ENCODE measurements at places on chromosomes 6 and 20.

DNA sequence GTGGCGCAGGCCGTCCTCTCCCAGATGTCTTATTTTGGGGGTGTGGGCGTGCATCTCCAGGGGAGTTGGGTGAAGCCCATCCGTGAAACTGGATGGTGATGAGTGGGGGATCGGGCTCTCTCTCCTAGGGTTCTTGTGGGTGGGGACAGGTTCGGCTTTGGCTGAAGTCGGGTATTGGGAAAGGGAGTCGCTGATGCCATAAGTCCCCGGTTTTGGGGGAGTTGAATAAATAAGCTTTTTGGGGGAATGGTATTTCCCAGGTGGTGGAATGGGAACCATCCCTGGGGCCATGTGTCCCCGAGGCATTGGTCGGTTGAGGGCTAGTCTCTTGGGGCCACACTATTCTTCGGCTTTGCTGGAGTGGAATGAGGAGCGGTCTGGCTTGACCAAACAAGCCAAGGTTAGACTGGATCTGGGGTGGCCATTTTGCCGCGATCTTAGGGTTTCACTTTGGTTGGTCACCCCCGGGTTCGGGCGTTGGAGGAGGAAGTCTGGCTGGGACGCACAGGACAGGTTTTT lies 481 bp downstream of the ZNF133 start:
- DNase-seq = no peak

- no peak for DNase-seq
Observed at GRCh38 chr20:36591854-36592641, 13.5 kb upstream of the RAB5IF start.

GRCh38 chr6:161630674-161631073 lies 356.8 kb upstream of the AGPAT4 start:
- no peak for DNase-seq

GRCh38 chr6:132972254-132972653 lies 157.9 kb downstream of the RPS12 start:
- DNase-seq = no peak

DNA sequence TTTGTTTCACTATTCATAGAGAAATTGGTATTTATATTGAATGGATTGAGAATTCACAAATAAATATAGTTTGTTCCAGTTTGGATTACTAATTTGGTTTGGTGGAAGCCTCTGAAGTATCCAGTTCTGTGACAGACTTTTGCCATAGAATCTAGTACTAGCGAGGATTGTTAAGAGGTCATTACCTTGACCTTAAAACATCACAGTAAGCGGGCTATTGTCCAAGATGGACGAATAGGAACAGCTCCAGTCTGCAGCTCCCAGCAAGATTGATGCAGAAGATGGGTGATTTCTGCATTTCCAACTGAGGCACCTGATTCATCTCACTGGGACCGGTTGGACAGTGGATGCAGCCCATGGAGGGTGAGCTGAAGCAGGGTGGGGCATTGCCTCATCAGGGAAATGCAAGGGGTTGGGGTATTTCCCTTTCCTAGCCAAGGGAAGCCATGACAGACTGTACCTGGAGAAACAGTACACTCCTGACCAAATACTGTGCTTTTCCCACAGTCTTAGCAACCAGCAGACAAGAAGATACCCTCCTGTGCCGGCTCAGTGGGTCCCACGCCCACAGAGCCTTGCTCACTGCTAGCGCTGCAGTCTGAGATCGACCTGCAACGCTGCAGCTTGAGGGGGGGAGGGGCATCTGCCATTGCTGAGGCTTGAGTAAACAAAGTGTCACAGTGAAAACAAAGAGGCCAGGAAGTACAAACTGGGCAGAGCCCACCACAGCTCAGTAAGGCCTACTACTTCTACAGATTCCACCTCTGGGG lies 66.4 kb upstream of the NEDD9 start:
- DNase-seq = no peak

DNA sequence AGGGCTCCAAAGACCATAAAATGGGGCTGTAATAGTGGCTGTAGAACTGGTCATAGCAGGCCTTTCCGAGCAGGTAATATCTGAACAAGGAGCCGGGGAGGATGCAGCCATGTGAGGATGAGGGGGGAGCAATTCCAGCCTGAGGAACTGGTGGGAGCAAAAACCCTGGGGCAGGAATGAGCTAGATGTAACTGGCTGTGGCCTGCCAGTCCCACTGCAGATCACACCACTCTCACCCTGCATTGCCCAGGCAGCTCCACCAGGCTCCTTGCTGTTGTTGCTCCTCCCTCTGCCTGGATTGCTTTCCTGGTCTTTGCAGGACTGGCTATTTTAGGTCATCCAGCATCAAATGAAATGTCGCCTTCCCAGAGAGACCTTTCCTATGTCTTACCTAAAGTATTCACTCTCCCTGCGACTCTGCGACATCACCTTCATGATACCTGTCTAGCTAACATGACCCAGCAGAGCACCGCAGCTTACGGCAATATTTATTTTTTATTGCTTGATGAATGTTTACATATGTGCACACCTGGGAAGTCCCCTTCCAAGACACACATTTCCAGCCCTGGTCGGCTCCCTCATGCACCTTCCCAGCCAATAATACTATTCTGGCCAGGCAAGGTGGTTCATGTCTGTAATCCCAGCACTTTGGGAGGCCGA lies 2.4 kb upstream of the ZFP64 start:
- DNase-seq = no peak

DNA sequence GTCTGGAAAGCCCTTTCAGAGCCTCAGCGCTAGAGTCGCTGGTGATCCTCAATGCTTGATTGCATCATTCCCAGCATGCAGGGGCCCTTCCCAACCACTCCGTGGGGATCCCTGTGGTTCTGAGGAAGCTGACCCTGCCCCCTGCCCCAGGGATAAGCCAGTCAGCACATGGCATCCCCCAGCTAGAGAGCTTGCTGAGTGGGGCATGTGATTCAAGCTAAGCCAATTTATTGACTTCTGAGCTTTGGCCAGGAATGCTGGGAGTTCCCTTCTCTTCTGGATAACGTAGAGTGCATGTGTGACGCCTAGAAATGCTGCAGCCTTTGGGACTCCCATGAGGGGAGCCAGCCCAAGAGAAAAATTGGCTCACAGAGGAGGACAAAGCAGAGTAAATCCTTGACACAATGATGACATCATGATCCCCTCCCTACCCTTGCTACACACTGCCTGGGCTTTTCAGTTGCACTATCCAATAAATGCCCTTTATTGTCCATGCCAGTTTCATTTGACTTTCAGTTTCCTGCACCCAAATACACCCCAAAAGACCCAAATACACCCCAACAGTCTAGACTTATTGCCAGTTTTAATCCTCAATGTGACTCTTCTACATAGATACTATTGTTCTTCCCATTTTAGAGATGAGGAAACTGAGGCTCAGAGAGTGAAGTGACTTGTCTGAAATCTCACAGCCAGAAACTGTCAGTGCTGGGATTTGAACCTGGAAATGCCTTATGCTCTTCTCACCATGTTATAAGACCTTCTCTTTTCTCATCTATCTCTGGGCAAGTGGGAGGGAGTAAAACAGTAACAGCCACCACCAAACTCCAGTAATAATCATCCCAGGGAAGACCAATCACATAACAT lies 34.3 kb downstream of the KCNB1 start:
- peak; percentile 58 for DNase-seq

DNA sequence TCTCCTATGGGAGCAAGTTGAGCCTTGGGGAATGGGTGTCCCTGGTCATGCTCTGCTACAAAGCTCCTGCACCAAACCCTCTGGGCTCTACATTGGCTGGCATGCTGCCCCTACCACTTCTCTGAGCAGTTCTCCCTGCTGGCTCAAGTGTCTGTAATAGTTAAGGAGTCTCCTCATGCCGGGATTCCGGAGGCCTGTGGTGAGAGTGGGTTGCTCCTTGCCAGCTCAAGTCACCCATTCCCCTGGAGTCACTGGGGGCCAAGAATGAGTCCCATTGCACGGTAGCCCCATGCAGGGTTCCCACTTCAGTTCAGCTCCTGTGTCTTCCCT lies 173.9 kb downstream of the PRDM13 start:
- no peak for DNase-seq

- DNase-seq = no peak
Observed at GRCh38 chr6:7127680-7128079, 19.9 kb downstream of the RREB1 start.

GRCh38 chr20:37207171-37207570 lies 27.8 kb upstream of the MROH8 start:
- peak; percentile 51 for DNase-seq

- no peak for DNase-seq
Observed at GRCh38 chr6:123042401-123042800, 46.4 kb downstream of the CLVS2 start.

DNA sequence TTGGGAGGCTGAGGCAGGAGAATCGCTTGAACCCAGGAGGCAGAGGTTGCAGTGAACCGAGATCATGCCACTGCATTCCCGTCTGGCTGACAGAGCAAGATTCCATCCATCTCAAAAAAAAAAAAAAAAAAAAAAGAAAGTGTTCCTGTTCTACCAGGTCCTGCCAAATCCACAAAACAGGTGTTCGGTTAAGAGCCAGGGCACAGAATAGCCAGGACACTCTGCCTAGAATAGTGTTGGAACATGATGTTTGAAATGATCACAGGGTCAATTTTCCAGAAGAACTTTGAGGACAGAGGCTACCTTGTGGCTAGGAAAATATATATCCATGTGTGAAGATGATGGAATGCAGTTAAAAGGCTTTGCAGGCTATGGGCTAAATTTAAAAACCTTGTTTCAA lies 63.6 kb upstream of the TRAF3IP2 start:
- no peak for DNase-seq

DNA sequence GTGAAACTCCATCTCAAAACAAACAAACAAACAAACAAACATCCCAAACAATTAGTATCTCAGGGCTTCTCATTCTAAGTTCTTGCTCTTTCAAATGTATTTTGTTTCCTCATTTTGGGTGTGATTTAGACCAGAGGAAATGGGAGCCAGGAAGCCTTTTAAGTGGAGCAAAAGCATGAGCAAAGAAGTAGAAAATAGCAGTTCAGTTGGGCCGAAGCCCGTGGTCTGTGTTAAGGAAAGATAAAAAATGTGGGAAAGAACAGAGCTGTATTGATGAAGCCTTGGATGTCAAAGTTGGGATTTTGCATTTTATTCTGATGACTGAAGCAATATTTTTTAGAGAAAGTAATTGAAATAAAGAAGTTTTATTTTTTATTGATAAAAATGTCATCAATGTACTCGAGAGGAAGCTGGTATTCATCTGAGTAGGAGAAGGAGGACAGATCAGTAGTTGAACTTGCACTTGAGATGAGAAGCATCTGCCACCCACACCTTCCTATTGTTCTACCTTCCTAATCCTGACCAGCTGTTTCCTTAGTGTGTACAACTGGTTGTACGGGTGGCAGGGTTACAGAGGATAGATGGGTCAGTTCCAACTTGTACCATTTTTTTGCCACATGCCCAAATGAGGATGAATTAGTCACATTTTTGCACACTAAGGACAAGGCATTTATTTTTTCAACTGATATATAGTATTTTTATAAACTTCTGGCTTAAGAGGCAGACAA lies 56.1 kb downstream of the KIAA0408 start:
- DNase-seq = no peak

GRCh38 chr6:147203311-147204059 lies 732 bp upstream of the STXBP5 start:
- DNase-seq = peak; percentile 61

DNA sequence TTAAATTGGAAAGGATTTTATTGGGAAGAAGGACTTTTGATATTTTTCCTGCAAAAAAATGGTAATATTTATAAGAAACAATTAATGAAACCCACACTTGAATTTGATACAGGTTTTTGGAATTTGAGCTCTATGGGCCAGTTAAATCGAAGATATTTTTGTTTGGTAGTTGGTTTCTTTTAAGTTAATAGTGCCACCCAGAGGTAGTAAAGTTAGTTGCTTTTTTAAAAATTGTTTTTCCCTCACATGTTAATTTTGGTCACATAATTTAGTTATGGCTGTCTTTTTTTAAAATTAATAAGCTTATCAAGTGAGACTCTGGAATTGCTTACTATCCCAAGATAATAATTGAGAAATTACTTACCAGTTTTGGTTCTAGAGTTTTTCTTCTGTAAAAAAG lies 7.1 kb downstream of the PRIM2 start:
- DNase-seq = no peak

DNA sequence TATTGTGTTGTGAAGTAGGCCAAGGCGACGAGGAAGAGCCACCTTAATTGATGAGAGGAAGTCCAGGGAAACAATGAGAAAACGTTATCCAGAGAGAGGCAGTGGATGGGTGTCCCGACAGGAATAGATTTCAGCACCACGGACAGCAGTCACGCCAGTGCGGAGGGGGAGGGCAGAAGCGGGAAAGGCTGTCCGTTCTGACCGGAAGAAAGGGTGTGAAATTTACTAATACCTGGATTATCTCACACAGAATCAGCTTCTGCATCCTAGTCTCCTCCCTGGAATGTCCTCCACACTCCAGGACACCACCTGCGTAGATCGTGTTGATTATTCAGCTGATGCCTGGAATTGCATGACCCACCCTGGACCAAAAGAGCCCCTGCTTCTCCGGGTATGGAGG lies 7.4 kb upstream of the BPIFA3 start:
- DNase-seq = peak; percentile 85

Measured in testis (tissue), 5 donors.